ENCODE measurements at places on chromosomes 11 and 22.

GRCh38 chr11:123384116-123384515, 46.0 kb upstream of the GRAMD1B start:
- no peak for DNase-seq

DNA sequence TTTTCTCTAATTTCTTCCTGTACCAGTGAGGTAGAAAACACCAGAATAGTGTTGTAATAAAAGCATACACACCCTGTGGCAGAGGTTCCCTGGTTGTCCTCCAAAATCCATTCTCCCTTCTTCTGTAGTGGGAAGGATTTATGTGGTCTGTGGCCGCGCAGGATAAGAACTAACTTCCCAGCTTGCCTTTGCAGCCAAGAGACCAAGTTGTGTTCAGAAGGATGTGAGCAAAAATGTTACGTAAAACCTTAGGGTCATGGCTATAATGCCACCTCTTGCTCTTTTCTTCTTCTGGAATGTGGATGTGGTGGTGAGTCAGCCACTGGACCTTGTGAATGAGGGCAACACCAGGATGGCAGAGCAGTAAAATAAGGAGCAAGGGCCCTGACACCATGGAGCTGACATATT, 28.4 kb downstream of the CCDC90B start:
- DNase-seq = no peak

- no peak for DNase-seq
These were observed 3.7 kb downstream of the MIAT start for GRCh38 chr22:26660961-26661578.

DNA sequence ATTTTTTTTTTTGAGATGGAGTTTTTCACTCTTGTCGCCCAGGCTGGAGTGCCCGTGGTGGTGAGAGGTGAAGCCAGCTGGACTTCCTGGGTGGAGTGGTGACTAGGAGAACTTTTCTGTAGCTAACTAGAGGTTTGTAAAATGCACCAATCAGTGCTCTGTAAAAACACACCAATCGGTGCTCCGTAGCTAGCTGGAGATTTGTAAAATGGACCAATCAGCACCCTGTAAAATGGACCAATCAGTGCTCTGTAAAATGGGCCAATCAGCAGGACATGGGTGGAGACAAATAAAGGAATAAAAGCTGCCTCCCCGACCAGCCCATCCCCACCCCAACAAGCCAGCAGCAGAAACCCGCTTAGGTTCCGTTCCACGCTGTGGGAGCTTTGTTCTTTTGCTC, 4.4 kb upstream of the RAPSN start:
- DNase-seq = no peak

DNA sequence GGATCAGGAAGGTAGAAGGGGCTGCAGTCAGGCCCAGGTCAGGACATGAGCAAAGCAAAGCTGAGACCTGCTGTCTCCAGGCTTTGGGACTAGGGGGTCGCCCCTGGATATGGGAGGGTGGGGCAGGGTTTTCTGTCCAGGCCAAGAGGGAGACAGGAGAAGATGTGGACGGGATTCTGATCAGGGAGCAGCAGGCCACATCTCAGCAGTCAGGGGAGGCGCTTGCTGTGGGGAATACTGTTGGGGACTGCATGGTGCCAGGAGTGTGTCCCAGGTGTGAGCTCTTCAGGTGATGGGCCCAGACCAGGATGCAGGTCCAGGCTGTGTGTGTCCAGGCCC, 29.3 kb downstream of the IGLL5 start:
- no peak for DNase-seq
